NCI-H1930 (cell line): ENCODE measurements at places on chromosomes 1 and 21.

GRCh38 chr1:147585640-147586383 lies 44.5 kb downstream of the BCL9 start:
- DNase-seq: no peak

GRCh38 chr1:209045331-209046057 lies 538.0 kb upstream of the CAMK1G start:
- no peak for DNase-seq

- no peak for DNase-seq
Measured at GRCh38 chr1:167465743-167466142, 52.6 kb downstream of the CD247 start.

GRCh38 chr1:2555634-2556276 lies 416 bp upstream of the TNFRSF14 start:
- no peak for DNase-seq

GRCh38 chr1:216181590-216181989 lies 241.7 kb downstream of the USH2A start:
- DNase-seq: no peak

- DNase-seq: no peak
Measured at GRCh38 chr1:172477216-172477615, 33.3 kb upstream of the PIGC start.

DNA sequence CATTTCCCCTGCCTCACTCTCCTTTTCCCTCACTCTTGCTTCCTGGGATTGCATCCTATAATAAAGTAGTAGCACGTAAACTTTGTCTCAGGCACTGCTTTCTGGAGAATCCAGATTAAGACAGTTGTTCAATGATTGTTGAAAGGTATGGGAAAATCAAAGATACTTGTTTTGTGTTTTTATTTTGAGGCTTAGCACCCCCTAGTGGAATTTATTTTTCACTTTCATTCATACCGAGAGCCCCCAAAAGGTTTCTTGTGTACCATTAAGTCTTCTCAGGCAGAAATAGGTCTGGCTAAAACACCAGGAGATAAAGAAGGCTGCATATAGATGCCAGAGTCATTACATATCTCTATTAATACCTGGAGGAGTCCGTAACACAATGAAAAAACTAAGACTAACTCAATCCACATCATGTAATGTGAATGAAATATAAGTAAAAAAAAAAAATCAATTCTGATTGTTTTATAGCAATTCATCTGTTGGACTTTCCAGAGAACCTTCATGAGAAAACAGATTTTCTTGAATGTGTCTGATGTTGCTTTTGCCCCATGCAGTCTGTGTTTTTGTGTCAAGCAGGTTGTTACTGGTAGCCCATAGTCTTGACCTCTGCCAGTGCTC lies 103.5 kb downstream of the RPE65 start:
- DNase-seq: peak; percentile 5

- no peak for DNase-seq
Measured at GRCh38 chr1:56806804-56807203, 12.4 kb downstream of the FYB2 start.

DNA sequence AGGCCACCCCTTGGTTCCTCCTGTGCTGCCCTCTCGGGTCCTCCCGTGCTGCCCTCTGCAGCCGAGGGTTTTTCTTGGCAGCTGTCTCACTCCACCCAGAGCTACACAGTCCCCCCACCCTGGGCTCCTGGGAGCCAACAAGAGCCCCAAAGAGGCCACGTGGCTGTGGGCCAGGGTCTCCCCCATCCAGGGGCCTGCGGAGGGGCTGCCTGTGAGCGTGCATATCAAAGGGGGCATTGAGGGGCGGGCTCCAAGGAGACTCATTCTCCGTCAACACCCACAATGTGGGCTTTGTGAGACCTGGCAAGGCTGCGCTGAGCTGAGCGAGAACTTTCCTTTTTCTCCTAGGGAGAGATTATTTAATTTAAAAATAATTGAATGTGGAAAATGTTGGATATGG lies 108.7 kb upstream of the ARHGEF16 start:
- no peak for DNase-seq

GRCh38 chr1:168386949-168387586 lies 106.4 kb downstream of the TBX19 start:
- DNase-seq: no peak

- peak; percentile 6 for DNase-seq
Measured at GRCh38 chr1:242467556-242468145, 56.8 kb downstream of the PLD5 start.

- DNase-seq: no peak
Measured at GRCh38 chr21:17651526-17651925, 38.8 kb upstream of the BTG3 start.

GRCh38 chr1:191457889-191458288 lies 700.4 kb upstream of the RGS18 start:
- no peak for DNase-seq

DNA sequence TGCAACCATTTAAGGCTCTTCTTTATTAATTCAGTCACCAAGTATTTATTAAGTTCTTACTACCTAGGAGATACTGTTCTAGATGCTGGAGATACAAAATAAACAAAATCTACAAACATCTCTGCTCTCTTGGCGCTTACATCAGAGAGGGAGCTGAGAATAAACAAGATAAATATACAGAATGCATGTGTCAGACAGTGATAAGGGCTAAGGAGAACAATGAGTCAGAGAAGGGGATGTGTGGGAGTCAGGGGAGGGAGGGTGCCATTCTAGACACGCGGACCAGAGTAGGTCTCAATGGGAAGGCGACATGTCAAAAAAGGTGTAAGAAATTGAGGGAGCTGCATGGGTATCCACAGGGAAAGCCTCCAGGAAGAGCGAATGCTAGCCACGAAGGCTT lies 393.2 kb downstream of the RWDD3 start:
- no peak for DNase-seq

- DNase-seq: no peak
Measured at GRCh38 chr1:194795917-194796593, 1609.6 kb upstream of the B3GALT2 start.

DNA sequence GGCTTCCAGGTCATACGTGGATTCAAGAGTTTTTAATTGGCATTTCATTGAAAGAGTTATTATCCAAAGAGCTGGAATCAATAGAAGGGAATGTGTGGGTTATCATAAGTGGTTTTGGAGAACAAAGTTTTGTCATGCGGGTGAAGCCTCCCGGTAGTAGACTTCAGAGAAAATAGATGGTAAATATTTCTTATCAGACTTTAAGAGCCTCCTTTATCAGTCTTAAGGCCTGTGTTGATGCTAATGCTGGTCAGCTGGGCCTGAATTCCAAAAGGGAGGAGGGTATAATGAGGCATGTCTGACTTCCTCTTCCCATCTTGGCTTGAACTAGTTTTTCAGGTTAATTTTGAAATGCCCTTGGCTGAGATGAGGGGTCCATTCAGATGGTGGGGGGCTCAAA lies 89.7 kb downstream of the ITSN1 start:
- no peak for DNase-seq

DNA sequence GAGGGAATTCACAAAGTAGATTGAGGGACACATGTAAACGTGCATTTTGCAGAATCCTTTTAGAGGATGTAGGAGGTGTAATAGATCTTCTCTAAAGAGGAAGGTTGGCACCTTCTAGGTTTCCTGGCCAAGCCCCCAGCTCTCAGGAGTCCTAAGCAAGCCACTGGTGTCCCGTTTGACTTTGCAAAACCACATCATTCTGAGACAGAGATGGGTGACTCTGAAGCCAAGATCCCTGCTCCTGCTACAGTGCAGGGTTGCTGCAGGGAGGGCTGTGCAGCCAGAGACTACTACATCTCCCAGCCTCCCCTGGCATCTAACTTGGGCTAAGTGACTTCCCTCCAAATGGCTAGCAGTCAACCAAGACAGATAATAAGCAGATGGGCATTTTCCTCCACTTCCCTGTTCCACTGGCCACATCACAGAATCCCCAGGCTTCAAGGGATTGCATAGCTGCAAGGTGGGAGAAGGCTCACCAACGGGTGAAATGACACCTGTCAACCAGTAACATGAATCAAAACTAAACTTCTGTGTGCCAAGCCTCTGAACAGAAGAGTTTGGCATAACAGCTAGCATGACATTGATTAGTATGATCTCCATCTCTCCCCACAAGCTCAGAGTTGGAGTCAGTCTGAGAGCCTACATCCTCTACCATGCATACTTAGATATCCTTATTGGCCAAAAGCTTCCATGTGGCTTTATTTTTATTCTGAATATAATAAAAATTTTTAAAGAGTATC lies 129.6 kb upstream of the COA6 start:
- DNase-seq: no peak

GRCh38 chr1:2778220-2778592 lies 23.3 kb downstream of the TTC34 start:
- DNase-seq: no peak

DNA sequence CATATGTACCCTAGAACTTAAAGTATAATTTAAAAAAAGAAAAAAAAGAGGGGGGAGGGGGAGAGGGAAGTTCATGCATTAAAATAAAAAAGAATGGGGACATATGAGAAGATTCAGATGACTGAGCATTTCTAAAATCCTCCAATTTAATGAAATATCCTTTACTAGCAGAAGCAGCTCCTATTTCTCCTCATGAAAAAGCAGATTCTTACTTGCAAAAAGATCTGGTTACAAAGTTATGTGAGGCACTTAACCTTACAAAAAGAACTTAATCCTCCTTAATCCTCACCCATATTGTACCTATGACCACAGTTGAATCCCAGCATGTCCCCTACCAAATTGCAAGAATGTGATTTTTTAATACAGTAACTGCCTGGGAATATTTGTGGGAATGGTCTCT lies 298.5 kb downstream of the SRGAP2C start:
- no peak for DNase-seq

DNA sequence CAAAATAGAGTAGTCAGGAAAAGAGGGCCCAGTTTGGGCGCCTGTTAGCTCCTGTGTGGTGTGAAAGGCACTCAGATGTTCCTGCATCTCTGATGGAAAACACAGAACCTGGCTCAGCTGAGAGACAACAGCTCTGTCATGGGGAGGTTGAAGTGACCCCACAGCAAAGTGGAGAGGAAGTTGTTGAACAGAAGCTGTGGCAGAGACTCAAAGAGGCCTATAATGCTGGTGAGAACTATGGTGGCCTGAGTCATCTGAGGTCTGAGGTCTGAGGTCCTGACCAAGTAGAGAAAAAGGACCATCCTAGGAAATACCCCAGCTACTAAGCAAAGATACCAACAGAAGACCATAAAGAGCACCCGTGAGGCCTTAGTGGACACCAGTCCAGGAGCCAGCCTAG lies 45.6 kb upstream of the JAK1 start:
- no peak for DNase-seq

GRCh38 chr1:159132271-159132881 lies 39.0 kb upstream of the CADM3 start:
- peak; percentile 39 for DNase-seq

- no peak for DNase-seq
Measured at GRCh38 chr1:109514846-109515245, 5.3 kb upstream of the AMIGO1 start.

DNA sequence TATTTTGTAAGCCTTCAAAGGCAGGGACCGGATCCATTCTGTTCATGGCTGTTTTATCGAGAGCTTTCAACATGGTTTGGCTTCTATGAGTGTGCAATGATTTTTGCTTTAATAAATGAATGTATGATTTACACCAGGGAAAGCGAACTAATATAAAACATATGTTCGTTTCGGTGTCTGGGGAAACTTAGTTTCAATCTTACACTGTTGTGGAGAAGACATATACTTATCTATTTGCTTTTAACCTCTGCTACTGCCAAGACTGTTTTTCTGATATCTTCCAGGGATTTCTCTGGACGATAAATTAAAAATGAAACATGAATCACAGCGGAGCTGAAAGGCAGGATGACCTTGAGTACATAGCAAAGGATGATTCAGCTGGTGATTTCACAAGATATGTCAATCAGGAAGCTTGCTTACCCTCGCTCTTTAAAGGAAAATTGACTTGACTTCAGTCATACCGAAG lies 14.7 kb upstream of the CYYR1 start:
- no peak for DNase-seq

- no peak for DNase-seq
Measured at GRCh38 chr1:232968965-232969364, 18.6 kb downstream of the NTPCR start.

GRCh38 chr1:181128592-181129497 lies 40.3 kb downstream of the IER5 start:
- DNase-seq: no peak

DNA sequence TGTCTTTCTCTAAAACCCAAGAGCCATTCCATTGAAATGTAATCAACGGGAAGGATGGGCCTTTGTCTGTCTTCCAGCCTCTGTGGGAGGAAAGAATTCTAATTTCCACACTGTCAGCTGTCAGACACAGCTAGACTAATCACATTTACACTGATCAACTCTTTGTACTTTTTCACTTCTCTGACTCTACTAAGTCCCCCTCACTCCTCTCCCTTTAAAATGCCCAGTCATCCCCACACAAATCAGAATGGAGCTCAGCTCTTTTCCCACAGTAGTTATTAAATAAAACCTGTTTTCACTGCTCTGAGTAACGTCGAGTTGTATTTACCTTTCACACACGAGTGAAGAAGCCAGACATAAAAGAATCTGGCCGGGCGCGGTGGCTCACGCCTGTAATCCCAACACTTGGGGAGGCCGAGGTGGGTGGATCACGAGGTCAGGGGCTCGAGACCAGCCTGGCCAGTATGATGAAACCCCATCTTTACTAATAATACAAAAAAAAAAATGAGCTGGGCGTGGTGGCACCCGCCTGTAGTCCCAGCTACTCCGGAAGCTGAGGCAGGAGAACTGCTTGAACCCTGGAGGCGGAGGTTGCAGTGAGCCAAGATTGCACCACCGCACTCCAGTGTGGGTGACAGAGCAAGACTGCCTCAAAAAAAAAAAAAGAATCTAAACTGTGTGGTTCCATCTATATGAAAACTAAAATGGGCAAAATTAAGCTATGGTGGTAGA lies 13.3 kb downstream of the ZBTB8OS start:
- no peak for DNase-seq
